NCI-H345 (cell line): ENCODE measurements at places on chromosomes 12 and 14.

- no peak for DNase-seq
Measured at GRCh38 chr12:93750056-93750455, 72.9 kb downstream of the CRADD start.

DNA sequence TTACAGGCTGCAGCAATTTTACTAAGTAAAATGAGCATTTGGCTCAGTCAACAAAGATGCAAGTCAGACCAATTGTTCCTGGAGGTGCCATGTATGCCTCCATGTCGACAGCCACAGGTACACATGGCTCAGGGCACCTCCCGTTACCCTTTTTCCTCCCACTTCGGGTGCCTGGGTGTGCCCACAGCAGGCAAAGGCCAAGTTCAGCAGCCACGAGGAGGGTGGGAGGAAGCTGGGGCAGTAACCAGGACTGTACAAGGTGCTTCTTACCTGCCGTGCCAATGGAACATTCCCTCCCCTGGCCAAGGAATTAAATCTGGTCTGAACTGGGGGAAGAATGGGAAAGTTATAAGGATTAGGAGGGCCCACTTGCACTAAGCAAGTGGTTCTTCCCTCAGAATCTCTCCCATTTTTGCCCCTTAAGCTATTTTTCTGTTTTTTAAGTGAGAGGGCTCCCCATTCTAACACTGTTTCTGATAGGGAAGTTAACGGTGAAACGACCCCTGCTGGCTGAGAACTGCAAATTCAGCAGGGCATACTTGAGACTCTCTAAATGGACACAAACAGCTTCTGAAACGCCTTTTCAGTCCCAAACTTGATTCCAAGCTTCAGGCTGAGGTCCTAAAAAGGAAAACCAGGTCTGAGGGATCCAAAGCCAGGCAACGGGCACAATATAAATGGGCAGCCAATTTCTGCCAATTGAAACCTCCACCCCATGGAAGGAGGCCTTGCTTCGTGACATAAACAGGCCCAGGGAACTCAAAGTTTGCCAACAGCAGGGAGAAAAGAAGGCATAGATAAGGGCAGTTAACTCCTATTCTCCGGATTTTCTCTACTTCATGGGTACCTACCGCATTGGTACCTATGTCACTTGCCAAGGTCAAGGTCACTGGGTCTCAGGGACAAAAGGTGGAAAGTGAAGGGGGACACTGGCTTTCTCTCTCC lies 24.8 kb downstream of the CLECL1 start:
- peak; percentile 9 for DNase-seq

- no peak for DNase-seq
Measured at GRCh38 chr14:39875028-39875427, 442.8 kb upstream of the FBXO33 start.

DNA sequence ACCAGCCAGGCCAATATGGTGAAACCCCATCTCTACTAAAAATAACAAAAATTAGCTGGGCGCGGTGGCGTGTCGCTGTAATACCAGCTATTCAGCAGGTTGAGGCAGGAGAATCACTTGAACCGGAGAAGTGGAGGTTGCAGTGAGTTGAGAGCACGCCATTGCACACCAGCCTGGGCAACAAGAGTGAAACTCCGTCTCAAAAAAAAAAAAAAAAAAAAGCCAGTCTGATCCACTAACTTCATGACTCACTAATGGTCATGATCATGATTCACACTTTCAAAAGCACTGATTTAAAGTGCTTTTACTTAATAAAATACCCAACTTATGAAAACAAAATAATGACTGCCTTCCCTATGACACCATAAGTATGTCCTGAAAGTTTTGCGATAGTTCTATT lies 38.4 kb upstream of the CPM start:
- DNase-seq: no peak

- DNase-seq: no peak
Measured at GRCh38 chr12:51938726-51939125, 12.8 kb upstream of the ACVR1B start.

GRCh38 chr12:14279845-14280244 lies 85.6 kb upstream of the ATF7IP start:
- no peak for DNase-seq

DNA sequence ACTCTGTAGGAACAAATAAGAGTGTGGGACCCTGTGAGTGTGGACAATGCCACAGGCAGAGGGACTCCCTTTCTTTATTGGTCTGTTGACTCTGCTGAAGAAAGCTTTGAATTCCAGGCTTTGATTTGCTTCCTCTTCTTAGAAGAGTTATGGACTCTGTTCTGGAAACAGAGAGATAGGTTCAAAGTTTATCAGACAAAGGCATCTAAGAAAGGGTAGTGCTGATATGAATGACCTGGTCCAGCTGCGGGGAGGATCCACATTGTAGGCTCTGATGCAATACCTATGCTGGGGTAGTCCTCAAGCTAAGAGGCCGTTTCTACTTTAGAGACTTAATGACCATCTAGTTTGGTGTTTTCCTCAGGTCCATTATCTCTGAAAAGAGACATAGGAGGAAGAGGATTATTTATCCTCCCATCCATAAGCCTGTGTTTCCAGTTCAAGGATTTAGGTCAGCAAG lies 10.7 kb upstream of the IKZF4 start:
- DNase-seq: no peak

DNA sequence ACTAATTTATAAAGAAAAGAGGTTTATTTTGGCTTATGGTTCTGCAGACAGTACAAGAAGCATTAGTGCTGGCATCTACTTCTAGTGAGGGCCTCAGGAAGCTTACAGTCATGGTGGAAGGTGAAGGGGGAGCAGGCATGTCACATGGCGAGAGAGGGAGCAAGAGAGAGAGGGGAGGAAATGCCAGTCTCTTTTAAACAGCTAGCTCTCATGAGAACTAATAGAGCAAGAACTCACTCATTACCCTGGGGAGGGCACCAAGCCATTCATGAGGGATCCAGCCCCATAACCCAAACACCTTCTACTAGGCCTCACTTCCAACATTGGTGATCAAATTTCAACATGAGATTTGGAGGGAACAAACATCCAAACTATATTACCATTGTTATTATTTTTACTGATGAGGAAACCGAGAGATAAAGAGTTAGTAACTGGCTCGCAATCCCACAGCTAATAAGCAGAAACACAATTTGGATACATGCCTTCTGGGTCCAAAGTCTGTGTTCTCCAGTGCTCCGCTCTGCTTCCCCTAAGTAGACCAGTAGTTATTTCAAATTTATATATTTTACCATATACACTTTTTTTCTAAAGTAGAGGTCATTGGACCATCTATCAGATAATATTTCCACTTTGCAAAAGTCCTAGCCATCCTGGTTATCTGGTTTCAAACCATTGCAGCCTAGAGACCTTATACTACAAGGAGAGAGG lies 9.7 kb downstream of the SLC35E3 start:
- DNase-seq: no peak

DNA sequence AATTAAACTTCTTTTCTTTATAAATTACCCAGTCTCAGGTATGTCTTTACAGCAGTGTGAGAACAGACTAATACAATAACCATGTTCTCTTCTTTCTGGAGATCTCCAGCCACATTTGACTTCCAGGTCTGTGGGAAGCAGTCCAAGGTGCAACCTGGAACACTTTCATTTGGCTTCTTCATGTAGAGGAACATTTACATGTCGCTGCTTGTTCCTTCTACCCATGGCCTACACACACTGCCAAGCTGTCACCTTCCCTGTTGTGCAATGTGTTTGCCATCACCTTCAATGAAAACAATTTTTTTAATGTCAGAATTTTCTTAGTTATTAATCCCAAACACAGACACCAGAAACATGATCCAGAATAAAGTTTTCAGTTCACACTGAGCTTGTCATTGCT lies 104.7 kb downstream of the PRKCH start:
- DNase-seq: no peak

GRCh38 chr12:116984098-116984497 lies 73.3 kb downstream of the FBXW8 start:
- DNase-seq: no peak

DNA sequence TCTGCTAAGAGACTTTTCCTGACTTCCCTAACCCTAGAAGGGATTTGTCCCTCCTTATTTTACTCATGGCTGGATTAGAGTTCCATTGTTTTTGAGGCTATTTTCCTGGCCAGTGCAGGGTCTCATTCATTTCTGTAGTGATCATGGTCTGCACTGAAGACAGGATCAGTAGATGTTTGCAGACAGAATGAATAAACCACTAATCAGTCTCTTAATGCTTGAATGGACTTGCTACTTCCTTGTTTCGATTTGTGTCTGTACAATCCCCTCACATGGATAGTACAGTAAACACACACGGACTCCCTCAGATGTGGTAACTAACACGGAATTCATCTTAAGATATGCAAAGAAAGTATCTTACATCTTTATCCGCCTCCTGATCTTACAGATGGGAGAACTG lies 102.6 kb upstream of the PRB2 start:
- DNase-seq: no peak

DNA sequence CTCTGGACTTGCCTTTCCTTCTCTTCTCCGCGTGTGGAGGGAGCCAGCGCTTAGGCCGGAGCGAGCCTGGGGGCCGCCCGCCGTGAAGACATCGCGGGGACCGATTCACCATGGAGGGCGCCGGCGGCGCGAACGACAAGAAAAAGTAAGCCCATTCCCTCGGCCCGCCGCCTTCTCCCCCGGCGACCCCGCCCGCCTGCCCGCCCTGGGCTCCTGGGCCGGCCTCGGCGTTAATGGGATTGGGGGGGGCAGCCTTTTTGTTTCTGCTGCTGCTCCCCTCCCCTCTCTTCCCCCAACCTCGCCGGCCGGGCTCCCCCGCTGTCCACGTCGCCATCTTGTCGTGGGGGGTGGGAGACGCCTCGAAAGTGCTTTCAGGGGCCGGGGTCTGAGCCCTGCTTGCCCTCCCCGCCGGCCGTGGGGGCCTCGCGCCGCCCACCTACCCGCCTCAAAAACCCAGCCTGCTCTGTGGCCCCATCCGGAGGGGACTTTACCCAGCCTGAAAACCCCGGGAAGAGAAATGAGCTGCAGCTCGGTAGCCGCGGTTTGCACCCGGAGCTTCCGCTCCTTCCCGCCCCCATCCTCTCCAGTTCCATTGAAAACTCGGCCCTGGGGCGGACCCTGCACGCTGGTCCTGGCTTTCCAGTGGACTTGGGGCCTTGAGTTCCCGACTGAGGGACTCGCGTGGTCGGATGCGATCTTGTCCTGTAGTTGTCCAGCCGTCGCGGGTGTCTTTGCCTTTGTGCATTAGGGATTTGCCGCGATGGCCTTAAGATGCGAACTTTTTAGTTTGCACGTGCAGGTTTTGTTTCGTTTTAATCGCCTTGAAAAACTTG lies 598 bp downstream of the HIF1A start:
- DNase-seq: peak; percentile 69

DNA sequence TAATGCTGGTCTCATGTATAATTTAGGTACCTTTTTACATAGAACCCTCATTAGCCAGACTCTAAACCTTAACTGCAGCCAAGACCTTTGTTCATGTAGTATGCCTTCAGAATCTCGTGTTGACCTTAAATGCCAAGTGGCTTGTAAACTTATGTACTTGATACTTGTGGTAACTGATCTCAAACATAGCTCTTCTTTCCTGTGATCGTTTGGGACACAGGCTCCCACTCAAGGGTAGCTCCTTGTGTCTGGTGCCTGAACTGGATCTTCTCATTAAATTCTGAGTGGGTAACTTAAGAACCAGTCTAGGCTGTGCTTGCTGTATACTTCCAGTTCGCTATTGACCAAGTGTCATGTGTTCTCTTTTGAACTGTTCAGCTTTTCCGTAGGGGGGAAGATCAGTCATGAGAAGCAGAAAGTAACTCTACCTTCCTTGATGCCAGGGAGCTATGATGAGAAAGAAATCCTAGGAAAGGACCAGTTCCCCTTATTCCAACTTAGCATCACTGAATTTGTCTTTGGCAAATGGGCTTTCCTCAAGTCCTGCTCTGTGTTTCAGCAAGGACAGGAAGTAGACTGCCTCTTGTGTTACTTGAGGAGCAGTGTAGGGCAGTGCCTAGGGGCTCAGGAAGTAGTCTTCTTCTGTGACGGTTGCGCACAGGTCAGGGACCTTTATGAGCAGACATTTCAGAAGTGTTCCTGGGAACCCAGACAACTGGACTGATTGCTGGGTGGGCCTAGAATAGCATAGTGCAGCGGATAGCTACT lies 2.5 kb downstream of the LGALS3 start:
- no peak for DNase-seq

DNA sequence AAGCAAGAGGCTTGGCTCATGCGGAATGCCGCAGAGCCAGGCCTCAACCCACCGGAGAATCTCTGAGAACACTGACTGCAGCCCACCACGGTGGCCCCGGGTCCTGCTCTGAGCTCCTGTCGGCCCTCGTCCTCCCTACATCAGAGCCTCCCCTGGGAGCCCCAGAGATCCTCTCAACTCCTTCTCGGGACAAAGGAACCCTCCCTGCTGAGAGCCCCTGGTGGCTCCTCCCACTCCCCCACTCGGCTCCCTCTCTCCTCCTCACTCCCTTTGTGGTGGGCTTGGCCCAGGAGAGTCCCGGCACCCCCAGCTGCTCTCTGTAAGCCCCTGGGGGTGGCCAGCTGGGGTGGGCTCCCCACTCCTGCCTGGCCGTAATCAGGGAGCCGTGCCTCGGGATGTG lies 11.1 kb upstream of the INF2 start:
- DNase-seq: peak; percentile 26

DNA sequence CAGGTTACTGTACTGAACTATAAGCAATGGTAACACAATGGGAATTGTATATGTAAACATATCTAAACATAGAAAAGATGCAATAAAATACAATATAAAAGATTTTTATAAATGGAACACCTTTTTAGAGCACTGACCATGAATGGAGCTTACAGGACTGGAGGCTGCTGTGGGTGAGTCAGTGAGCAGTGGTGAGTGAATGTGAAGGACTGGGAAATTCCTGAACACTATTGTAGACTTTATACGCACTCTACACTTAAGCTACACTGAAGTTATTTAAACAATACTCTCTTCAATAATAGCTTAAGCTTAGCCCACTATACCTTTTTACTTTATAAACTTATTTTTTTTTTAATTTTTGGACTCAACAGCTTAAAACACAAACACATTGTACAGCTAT lies 313.5 kb downstream of the KCNC2 start:
- no peak for DNase-seq

GRCh38 chr12:105713606-105714305 lies 383.3 kb downstream of the C12orf75 start:
- no peak for DNase-seq

DNA sequence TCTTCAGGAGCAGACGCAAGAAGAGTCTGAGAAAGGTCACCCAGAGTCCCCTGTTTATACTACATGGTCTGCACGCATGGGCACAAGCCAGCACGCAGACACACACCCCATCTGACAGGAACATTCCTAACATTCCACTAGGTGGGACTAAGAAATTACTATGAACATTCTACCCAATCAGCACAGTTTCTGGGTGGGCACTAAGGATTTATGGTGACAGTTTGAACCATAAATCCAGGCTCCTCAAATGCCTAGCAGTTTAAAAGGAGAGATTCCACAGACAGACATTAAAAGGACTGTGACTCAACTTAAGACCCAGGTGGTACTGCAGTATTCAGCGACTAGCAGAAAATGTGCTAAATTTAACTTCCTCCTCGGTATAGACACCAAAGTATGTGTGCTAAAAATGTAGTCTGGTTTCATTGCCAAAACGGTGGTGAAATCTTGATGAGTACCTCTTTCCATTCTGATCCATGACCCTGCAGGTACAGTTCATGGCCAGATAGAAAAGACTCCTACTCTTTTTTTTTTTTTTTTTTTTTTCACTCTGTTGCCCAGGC lies 16.2 kb downstream of the ABHD4 start:
- DNase-seq: no peak
